Right cardiac atrium (tissue), 5 donors: ENCODE measurements at places on chromosomes 11 and 22. TPM values are rescaled to one million over a fixed set of nuclear protein-coding genes. Genes with fewer than 3 reads are reported as not detected.

Gene KRTAP5-10
- not detected for total RNA-seq

Gene GPR83
- 0.88 TPM for total RNA-seq

Gene KLHDC7B
- total RNA-seq: 0.14 TPM

Gene RBMXL2
- not detected for total RNA-seq

Gene MUC5B
- not detected for total RNA-seq

Gene GVQW3
- total RNA-seq: 2.3 TPM

Gene PRG2
- total RNA-seq: 0.23 TPM

Gene TSSK2
- not detected for total RNA-seq

Gene APOL5
- total RNA-seq: not detected

GRCh38 chr11:4921796-4922195, 2.3 kb downstream of the OR51G1 start:
- no peak for DNase-seq

DNA sequence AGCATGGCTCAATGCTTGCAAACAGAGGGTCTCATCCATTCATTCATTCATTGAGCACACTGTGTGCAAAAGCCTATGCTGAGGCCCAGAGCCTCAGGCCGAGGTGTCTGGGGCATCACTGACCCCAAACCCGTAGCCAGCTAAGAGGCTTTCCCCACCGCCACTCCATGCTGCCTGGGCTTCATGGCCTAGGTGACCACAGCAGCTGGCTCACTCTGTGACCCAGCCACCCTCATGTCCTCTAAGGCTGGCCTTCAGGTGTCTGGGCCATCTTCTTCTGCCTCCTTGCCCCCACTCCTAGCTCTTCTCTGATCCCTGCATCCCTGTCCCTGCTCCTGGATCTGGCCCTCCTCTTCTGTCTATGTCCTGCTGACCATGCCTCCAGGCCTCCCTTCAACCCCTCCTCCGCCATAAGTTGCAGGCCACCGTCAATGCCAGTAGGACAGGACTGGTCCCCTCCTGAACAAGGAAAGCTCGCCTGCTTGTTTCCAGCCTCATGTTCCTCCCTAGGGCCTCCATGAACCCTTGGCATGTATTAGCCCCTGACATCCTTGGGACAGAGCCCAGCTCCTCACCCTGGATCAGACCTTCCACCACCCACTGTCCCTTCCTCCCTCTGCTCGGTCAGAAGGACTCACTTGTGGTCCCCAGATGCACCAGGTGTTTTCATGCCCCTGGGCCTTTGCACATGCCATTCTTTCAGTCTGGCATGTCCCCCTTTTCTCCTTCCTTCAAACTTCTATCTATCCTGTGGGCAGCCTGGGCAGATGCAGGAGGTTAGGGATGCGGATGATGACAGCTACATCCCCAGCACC, 92.8 kb downstream of the MYEOV start:
- DNase-seq: no peak

GRCh38 chr11:65864706-65865471, 4.7 kb downstream of the MUS81 start:
- DNase-seq: peak; percentile 11

GRCh38 chr11:57641011-57641807, 8.5 kb downstream of the YPEL4 start:
- peak; percentile 57 for DNase-seq

DNA sequence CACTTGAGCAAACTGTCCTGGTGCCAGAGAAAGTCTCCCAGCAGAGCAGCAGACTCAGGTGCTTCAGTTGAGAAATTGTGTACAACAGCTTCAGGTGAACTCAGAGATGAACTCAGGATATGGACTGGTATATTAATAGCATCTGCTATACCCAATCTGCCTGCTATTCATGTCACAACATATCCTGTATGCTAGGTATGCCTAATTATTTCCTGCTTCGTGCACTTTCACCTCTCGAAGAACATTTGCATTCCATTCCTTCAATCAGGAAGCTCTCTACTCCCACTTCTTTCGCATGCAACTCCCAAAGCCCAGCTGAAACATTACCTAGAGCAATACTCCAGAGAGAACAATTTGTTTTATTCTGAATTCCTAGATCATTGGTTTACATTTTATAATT, 207.7 kb downstream of the KCNA4 start:
- DNase-seq: no peak

- no peak for DNase-seq
Measured at GRCh38 chr11:97937501-97937900, 1083.2 kb upstream of the CNTN5 start.

GRCh38 chr11:65425105-65425970, 2.7 kb downstream of the NEAT1 start:
- peak; percentile 44 for DNase-seq

DNA sequence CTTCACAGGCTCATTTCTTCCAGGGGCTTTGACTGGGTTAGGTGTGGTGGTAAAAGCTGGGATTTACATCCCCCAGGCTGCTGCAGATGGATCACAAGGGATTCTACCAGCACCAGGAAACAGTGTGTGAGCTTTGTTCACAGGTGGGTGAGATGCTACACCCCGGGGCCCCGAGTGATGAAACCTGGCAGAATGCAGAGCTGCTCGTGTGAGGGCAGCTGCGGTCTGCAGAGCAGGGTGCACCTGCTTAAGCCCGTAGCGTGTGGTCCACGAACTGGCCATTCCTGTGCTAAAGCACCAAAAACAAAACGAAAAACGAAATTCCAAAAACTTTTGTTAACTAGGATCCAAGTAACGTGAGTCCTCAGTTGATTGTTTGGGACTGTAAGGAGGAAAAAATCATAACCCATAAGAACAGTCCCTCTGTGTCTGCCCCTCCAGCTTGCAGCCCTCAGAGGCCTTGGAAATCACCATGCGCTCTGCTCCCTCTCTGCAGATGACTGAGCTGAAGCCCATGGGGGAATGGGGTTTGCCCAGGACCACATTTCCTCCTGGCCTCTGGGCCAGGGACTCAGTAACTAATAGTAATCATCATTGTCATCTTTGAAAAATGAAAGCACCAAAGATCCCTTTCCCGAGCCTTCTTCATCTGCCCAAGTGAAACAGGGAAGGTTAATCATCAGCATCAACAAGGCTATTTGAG, 24.6 kb downstream of the ELF5 start:
- DNase-seq: no peak

- no peak for DNase-seq
Measured at GRCh38 chr11:76410851-76411357, 29.8 kb downstream of the GVQW3 start.

DNA sequence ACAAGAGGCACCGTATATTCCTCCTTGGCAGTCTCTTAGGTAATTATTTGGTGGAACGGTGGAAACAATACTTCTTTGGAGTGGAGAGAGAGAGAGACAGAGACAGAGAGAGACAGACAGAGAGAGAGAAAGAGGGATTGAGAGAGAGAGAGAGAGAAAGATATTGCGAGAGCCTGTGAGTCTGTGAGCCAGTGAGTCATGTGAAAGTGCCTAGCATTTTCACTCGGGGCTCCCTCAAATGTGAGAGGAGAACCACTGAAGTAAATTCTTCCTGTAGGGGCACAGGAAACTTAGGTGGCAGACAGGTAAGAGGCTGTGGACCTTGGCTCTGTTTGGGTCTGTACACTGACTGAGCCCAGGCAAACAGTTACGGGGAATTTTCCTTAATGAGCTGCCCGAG, 31.6 kb upstream of the SNX19 start:
- no peak for DNase-seq

DNA sequence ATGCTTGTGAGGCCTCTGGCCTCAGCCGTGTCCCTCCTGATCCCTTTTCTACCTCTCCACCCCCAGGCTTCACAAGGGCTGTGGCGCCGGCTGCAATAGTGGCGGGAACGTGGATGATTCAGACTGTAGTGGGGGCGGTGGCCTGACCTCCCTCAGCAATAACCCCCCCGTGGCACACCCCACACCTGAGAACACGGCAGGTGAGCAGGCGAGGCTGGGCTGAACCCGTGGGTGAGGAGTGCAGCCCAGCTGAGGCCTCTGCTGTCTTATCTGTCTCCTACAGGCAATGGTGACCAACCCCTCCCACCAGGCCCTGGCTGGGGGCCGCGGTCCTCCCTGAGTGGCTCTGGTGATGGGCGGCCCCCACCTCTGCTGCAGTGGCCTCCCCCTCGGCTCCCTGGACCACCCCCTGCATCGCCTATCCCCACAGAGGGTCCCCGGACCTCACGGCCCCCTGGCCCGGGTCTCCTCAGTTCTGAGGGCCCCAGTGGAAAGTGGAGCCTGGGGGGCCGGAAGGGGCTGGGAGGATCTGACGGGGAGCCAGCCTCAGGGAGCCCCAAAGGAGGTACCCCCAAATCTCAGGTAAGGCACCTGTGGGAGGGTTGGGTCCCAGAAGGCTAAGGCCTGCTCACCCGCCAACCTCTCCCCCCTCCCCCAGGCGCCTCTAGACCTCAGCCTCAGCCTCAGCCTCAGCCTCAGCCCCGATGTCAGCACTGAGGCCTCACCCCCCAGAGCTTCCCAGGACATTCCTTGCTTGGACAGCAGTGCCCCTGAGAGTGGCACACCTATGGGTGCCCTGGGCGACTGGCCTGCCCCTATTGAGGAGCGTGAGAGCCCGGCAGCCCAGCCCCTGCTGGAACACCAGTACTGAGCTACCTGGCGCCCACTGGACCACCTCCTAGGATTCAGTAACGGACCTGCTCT, 1.5 kb upstream of the SIPA1 start:
- peak; percentile 63 for DNase-seq

GRCh38 chr11:97614606-97615005, 1224.8 kb downstream of the JRKL start:
- DNase-seq: no peak

GRCh38 chr11:16027621-16028020, 328.7 kb downstream of the SOX6 start:
- no peak for DNase-seq
